ENCODE measurements at places on chromosomes 13 and 19.

DNA sequence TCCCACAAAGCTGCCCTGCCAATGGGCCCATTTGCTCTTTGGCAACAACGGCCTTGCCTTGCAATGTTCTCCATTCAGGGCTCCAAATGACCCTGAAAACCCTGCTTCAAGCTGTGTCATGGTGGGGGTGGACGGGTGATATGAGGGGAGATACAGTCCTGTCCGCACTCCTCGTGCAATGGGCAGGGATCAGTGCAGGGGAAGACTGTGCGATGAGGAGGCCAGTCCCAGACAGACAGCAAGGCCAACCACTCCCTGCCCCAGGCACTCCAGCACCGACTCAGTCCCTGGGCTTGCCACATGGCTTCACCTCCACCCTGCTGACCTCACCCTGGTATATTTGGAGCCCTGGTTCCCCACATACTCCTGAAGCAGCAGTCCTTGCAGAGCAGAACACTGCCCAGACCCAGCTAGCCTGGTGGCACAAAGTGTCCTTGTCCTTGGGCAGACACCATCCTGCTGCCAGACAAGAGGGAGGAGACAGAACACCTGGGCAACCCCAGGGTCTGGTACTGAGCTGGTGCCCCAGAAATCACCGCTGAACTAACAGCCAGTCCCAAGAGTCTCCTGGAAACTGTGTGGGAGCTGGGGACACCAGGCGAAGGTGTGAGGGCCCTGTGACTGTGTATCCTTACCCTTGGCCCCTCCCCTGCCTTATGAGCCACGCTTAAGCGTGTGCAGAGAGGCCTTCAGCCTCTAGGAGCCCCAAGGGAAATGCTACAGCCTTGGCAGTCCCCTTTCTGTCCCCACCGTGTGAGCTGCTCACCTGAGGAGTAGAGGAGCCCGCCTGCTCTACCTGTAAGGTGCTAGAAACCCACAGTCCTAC lies 9.1 kb upstream of the SLC35E1 start:
- DNase-seq, result no peak

DNA sequence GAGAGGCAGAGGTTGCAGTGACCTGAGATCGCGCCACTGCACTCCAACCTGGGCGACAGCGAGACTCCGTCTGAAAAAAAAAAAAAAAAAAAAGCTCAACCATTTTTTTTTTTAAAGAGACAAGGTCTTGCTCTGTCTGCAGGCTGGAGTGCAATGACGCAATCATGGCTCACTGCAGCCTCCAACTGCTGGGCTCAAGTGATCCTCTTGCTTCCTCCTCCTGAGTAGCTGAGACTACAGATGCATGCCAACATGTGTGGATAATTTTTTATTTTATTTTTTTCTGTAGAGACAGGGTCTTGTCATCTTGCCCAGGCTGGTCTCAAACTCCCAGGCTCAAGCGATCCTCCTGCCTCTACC lies 10.3 kb downstream of the EHD2 start:
- DNase-seq, result no peak

DNA sequence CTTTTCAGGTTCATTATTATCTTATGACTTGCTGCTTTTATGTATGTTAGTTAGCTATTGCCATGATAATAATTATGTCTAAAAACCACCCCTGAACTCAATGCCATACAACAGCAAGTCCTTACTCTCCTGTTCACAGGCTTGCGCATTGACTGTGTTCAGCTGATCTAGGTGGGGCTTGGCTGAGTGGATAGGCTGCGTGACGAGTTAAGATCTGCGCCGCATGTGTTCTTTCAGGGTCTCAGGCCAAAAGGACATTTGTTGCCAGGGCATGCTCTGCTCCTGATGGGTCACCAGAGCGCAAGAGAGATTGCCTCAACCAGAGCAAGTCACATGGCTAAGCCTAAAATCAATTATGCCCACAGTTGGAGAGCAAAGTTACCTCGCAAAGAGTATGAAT lies 859 bp downstream of the ZNF568 start:
- no peak for DNase-seq

GRCh38 chr13:99980201-99980823 lies 1.3 kb upstream of the ZIC2 start:
- DNase-seq, result peak; percentile 52

GRCh38 chr13:30307971-30308290 lies 580 bp upstream of the KATNAL1 start:
- no peak for DNase-seq

DNA sequence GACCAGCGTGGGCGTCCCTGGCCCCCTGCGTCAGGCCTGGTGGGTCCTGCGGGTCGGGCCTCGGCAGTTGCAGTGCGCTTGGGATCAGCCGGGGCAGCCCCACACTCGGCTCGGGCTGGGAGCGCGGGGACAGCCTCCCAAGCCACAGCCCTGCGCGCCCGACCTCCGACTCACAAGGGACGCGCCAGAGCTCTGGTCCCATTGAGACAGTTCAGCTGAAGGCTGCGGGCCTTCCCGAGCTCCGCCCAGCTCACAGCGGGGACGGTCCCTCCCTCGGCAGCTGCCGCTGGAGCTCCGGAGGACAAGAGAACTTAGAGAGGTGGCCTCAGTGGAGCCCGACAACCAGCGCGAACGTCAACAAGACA lies 45.7 kb upstream of the ZNF730 start:
- DNase-seq, result peak; percentile 2

DNA sequence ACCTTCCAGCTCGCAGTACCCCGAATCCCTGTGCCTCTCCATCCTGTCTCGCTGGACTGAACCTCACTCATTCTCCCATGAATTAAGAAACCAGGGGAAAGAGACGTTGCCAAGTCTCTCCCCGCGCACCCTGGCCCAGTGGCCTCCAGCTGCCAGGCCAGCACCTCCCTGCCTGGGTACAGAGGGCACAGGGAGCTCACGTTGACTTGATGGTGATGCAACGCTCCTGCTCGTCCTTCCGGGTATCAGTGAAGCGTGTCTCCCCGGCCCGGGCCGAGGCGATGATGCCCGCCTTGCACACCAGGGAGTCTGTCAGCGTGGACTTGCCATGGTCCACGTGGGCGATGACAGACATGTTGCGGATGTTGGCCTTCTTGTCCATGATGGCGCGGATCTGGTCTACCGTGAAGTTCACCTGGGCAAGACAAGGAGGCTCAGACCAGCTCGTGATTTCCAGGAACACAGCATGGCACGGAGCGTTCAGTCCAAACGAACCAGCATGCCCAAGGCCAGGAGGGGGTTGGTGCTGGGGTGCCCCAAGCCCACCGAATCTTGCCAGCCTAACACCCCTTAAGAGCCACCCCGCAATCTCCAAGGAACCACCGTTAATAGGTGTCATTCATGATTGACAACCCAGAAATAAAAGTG lies 1.2 kb downstream of the EEF2 start:
- DNase-seq, result no peak

DNA sequence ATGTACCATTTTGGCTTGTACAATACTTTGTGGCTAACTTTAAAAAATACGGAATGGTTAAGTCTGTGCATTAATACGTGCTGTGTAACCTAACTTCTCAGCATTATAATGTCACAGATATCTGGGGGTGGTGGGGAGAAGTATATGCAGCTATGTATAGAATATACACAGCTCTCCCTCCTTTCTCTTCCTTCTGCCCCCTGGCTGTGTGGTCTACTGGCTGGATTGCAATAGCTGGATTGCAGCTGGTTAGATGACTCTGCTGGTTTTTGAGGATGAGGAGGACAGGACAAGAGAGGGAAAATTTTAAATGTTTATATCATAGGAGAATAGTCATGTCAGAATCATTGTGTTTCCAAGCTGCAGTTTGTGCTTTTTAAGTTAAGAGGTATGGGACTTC lies 9.7 kb downstream of the RNASEH2B start:
- DNase-seq, result no peak

DNA sequence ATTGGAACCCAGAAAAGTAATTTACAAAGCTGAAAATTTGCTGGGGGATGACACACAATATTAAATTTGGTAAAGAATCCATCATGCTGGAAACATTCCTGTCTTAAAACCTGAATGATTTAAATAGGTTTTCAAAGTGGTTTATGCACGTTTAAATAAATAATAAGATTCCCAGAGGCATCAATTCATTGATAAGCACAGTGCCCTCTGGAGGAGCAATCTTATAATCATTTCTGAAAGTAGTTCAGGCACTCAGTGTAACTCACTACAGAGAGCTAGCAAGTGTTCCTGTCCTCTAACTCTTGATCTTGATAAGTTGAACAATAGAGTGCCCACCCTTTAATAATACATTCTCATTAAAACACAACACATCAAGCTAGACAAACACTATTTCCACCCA lies 43.5 kb upstream of the SHISA2 start:
- DNase-seq, result no peak

GRCh38 chr13:75341028-75341427 lies 140.9 kb downstream of the TBC1D4 start:
- no peak for DNase-seq

DNA sequence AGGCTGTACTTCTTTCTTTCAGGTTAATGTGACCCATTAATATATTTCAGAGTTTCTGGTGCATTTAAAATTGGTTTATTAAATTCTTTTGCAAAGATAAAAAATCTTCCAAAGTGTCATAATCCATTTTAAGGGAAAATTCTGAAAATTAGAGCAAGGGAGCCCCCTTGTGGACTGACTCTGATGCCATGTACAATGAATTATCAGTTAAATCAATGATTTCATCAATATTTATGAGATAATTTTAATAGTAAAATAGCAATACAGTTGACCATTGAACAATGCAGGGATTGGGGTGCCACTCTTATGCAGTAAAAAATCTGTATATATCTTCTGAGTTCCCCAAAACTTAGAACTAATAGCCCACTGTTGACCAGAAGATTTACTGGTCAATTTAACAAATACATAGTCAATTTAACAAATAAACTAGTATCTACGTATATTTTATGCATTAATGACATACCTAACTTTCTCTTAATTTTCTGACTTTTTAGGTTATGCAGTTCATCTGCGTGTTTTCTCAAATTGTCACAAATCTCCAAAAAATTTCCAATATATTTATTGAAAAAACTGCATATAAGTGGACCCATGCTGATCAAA lies 479.1 kb upstream of the MIR17HG start:
- DNase-seq, result no peak

DNA sequence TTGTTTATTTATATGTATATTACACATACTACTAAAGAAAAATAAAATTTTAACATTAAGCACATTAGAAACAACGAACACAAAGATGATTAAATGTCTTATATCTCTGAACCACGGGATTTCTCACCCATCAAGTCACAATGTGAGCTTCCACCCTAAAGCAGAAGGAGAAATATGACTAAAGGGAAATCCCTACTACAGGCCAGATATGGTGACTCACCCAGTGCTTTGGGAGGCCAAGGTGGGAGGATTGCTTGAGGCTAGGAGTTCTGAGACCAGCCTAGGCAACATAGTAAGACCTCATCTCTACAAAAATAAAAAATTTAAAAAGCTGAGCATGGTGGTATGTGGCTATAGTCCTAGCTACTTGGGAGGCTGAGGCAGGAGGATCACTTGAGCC lies 24.6 kb downstream of the DCT start:
- DNase-seq, result no peak

GRCh38 chr19:53916004-53916403 lies 6.9 kb downstream of the CACNG7 start:
- DNase-seq, result no peak

- DNase-seq, result no peak
Observed at GRCh38 chr13:48542581-48543341, 9.9 kb upstream of the RCBTB2 start.

- DNase-seq, result no peak
Observed at GRCh38 chr19:39745643-39746042, 7.8 kb upstream of the CLC start.

DNA sequence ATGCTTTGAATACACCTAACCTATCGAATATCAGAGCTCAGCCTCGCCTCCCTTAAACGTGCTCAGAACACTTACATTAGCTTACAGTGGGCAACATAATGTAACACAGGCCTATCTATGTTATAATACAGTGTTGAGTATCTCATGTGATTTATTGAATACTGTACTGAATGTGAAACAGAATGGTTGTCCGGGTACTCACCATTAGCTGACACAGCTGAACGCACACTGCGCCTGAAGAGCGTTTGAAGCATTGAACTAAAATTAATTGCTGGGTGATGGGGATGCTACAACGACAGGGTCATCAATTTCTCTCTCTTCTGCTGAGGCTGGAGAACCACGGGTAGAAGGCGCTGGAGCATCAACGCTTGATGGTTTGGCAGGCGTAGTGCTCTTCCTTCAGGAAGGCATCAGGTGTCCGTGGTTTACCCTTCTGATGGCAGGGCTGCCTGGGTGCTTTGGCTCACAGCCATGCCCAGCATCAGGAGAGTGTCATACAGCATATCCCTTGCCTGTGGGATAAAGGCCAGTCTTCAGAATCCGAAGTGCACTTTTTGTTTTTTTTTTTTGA lies 46.9 kb upstream of the UBE2L5 start:
- no peak for DNase-seq

DNA sequence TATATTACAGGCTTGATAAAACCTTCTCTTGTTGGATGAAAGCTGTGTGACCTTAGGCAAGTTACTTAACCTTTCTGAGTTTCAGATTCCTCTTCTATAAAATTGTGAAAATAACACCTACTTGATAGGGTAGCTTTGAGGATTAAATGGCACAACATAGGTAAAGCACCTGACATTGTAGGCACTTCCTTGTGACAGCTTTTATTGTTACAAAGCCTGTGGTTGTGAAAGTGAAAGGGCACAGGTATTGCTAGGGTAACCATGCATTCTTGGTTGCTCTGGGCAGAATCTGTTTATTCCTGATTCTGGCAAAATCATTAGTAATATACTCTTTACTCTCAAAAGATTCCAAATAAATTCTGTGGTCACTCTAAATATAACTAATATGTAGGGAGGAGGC lies 493.4 kb downstream of the OLFM4 start:
- DNase-seq, result no peak

GRCh38 chr19:56245121-56245740 lies 27.3 kb upstream of the EDDM13 start:
- DNase-seq, result no peak

- DNase-seq, result peak; percentile 5
Observed at GRCh38 chr13:32731576-32731975, 145.3 kb downstream of the PDS5B start.

GRCh38 chr13:23750383-23751121 lies 138.6 kb downstream of the MIPEP start:
- no peak for DNase-seq

Data from stimulated activated CD4-positive, alpha-beta T cell treated with anti-CD3 and anti-CD28 coated beads, Interleukin-12 subunit alpha, Interleukin-12 subunit beta, amount 100 ng/mL, for 24 hours (primary cell).